ENCODE measurements at places on chromosomes 13 and 19. TPM values are rescaled to one million over a fixed set of nuclear protein-coding genes. Genes with fewer than 3 reads are reported as not detected.

The IZUMO2 gene
- total RNA-seq: not detected

- no peak for DNase-seq
Measured at GRCh38 chr19:6103894-6104293, 6.4 kb downstream of the RFX2 start.

DNA sequence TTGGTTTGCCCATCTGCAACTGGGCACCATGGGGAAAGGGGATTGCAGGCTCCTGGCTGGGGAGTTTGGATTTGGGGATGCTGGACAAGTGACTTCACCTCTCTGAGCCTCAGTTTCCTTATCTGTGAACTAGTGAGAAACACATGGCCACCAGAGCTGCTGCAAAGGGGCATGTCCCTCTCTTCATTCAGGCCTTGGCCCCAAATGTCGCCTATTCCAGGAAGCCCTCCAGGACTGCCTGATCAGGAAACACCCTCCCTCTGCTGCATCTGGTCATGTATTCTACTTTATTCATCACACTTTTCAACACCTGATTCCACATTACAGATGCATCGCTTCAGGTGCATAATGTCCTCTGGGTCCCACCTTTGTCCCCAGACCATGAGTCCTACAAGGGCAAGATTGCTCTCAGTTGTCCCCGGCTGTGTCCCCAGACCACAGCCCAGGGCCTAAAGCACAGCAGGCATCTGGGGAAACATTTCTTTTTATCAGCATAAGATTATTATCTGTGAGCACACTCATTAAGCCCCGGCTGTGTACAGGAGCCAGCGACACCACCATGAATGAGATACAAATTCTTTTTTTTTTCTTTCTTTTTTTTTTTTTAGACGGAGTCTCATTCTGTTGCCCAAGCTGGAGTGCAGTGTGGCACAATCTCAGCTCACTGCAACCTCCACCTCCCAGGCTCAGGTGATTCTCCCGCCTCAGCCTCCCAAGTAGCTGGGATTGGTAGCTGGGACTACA lies 37.5 kb downstream of the ARRDC2 start:
- DNase-seq: no peak

The SGCG gene
- not detected for total RNA-seq

All from naive thymus-derived CD4-positive, alpha-beta T cell (primary cell).